ENCODE measurements at places on chromosomes 2 and 18. TPM values are rescaled to one million over a fixed set of nuclear protein-coding genes. Genes with fewer than 3 reads are reported as not detected.

GRCh38 chr2:217612920-217613319 lies 389.9 kb downstream of the TNS1 start:
- H3K4me3 ChIP-seq = no peak overlapping the region
- no peaks in the 10 kb centered on the region for H3K27me3 ChIP-seq
- H3K36me3 ChIP-seq = no peaks in the 10 kb centered on the region
- peaks cover 26% of the 10 kb centered on the region for H3K4me1 ChIP-seq
- DNase-seq = no peak

The HOXD13 gene
- not detected for total RNA-seq

GRCh38 chr18:9325716-9326115 lies 8.9 kb upstream of the TWSG1 start:
- H3K27me3 ChIP-seq = no peaks in the 10 kb centered on the region
- H3K4me3 ChIP-seq = no peak overlapping the region
- no peak for DNase-seq
- H3K4me1 ChIP-seq = no peaks in the 10 kb centered on the region

DNA sequence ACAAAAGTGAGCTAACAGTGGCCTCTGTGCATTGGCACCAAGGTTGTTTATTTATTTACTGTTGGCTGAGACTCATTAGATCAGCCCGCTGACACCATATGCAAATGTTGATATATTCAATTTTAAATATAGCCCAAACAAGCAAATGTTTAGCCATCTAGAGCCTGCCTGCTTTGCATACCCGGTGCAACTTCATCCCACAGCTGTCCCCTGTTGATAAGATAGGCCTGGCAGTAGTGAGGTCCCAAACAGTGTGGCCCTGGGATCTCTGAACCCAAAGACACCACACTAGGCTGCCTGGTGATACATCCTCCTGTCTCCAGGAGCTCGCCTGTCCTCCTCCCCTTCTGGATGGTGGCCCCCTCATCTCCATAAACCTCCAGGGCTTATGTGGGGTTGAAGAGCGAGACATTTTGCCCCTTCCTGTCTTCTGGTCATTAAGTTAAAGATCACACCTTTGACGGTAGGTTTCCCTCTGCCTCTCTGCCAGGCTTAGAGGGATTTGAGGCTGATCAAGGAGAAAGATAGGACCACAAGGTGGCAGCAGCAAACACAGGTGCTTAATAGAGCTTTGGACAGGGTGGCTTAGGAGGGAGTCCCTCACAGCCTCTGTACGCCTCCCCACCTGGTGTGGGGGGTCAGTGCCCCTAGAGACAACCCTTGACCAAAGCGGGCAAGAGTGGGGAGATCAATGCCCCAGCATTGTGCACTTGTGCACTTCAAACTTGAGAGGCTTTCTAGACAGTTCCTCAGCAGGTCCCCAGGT lies 23.7 kb upstream of the MYO5B start:
- H3K4me1 ChIP-seq = no peaks in the 10 kb centered on the region
- DNase-seq = no peak
- H3K27me3 ChIP-seq = peaks cover 33% of the 10 kb centered on the region
- no peak overlapping the region for H3K27ac ChIP-seq
- peaks cover 5% of the 10 kb centered on the region for H3K36me3 ChIP-seq

The SERPINE2 gene
- total RNA-seq = 34.0 TPM

The TRABD2A gene
- total RNA-seq = 0.84 TPM

GRCh38 chr2:106280722-106281446 lies 86.8 kb upstream of the UXS1 start:
- H3K4me1 ChIP-seq = peaks cover 60% of the 10 kb centered on the region
- H3K27me3 ChIP-seq = no peaks in the 10 kb centered on the region
- peak overlapping the region; percentile 19 for H3K27ac ChIP-seq

- no peak for DNase-seq
- no peaks in the 10 kb centered on the region for H3K27me3 ChIP-seq
- H3K4me1 ChIP-seq = peaks cover 19% of the 10 kb centered on the region
- H3K4me3 ChIP-seq = no peak overlapping the region
- H3K27ac ChIP-seq = no peak overlapping the region
- H3K36me3 ChIP-seq = no peaks in the 10 kb centered on the region
Measured at GRCh38 chr2:66236067-66236685, 198.7 kb upstream of the MEIS1 start.

The CERKL gene
- total RNA-seq = 0.23 TPM

DNA sequence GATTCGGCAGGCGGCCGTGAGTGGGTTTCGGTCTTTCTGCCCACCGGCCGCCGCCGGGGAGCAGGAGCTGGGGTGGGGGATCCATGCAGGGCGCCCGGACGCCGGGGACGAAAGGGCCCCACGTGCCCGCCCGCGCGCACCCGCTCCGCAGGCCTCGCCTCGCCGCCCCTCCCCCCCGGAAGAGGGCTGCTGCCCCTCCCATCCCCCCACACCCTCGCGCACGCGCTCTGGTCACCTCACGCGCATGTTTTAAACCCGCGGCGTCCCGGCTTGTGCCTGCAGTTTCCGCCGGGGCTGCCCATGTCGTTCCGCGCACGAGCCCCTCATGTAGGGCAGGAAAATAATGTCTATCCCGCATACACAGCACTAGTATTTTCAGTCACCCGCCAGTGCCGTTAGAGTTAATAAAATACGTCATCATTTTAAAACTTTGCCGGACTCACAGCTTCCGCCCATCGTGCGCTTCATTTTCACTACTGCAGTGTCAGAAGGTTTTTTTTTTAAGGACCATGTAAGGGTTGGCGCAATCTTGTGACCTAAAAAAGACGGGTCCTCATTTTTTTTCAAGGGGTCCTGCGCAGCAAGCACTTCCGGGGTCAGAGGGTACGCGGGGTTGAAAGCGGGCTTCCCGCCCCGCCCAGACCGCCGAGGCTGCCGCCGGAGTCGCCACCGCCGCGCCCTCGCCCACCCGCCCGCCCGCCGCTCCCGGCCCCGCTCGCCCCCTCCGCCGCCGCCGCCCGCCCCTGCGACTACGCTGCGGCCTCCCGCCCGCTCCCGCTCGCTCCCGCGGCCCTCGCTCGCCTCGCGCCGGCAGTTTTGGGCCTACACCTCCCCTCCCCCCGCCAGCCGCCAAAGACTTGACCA lies at the start of gene PCBP1:
PCBP1 (plus strand) TSS at position 640 of the 864 bp plus-strand sequence. CDS start 267 bp downstream, outside the sequence.
- DNase-seq = peak; percentile 96
- peak within 1 kb of the TSS; percentile 100 for H3K27ac ChIP-seq
- H3K4me3 ChIP-seq = peak within 1 kb of the TSS; percentile 95
- peaks cover 47% of the 10 kb centered on the region for H3K4me1 ChIP-seq
- H3K36me3 ChIP-seq = peaks cover 25% of the 10 kb centered on the region

The CASP10 gene
- not detected for total RNA-seq

The UGT1A5 gene
- not detected for total RNA-seq

DNA sequence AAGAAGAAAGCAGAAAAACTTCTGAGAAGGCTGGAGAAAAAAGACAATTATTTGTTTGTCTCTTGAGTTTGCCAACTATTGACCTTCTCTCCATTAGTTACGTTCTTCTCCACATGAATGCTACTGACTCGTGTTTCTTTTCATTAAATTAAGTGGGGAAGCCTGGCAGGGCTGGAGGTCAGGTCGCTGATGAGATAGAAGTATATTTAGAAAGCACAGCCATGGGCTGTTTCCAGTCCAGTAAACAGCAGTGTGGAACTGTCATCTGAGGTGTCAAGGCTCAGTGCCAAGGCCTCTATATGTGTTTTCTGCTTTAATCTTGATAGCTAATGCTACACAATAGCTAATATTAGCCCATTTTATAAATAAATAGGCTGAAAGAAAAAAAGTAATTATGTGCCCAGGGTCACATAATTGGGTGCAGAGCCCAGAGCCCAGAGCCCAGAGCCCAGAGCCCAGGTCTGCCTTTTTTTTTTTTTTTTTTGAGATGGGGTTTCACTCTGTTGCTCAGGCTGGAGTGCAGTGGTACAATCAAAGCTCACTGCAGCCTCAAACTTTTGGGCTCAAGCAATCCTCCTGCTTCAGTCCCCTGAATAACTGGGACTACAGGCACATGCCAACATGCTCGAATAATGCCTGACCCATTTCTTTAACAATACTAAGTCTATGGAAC lies 6.3 kb downstream of the MSGN1 start:
- DNase-seq = no peak
- H3K4me1 ChIP-seq = peaks cover 25% of the 10 kb centered on the region
- peaks cover 8% of the 10 kb centered on the region for H3K27me3 ChIP-seq
- peak overlapping the region; percentile 31 for H3K4me3 ChIP-seq
- H3K27ac ChIP-seq = no peak overlapping the region

DNA sequence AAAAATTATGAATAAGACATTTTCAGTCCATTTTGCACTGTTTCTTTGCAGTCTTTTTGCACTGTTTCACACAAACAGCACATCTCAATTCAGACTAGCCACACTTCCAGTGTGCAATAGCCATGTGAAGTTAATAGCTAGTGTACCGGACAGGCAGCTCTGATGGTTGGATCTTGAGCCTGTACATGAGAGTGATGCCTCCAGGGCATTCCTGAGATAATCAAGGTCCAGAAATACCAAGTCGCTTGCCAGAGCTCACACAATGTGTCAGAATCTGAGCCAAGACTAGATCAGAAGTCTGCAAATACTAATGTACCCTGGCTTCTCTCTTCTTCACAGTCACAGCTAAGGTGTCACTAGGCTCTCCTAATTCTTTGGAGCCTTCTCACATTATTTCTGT lies 180.2 kb downstream of the OSR1 start:
- no peak overlapping the region for H3K4me3 ChIP-seq
- H3K27ac ChIP-seq = no peak overlapping the region
- no peak for DNase-seq

The EMILIN1 gene
- total RNA-seq = 24.1 TPM

The MCFD2 gene
- total RNA-seq = 79.8 TPM

GRCh38 chr18:67211646-67212045 lies 304.9 kb downstream of the DSEL start:
- H3K36me3 ChIP-seq = no peaks in the 10 kb centered on the region
- DNase-seq = no peak
- no peaks in the 10 kb centered on the region for H3K27me3 ChIP-seq
- H3K4me3 ChIP-seq = no peak overlapping the region

The C2orf80 gene
- 1.0 TPM for total RNA-seq

The PRKAG3 gene
- not detected for total RNA-seq

DNA sequence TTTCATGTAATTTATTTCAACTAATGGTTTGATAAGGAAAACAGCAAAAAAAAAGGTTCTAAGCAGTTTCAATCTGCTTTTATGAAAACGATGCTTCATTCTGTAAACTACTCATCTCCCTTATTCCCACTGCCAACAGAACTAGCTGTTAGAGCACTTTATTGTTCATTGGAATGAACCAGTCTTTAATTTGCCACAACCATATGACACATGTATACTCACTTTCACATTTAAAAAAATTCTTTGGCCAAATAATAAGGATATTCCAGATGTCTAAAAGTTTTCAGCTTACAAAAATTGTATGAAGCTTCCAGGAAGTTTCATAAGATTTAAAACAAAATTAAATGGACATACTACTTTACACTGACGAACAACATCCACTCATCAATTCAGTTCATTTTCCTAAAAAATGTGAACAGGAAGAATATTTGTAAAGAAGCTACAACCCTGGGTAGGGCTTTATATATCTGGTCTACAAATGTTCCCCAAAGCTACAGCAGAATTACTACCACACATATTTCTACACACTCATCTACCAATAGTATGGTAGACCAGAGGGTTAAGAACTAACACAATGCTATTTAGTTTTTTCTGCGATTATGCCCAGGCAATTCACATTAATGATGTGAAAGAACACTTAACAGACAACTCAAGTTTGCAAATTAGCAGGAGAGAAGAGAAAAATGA lies 37.7 kb downstream of the ZNF521 start:
- no peak overlapping the region for H3K4me3 ChIP-seq
- no peak overlapping the region for H3K27ac ChIP-seq
- DNase-seq = no peak
